ENCODE measurements at places on chromosomes 1 and 21.

DNA sequence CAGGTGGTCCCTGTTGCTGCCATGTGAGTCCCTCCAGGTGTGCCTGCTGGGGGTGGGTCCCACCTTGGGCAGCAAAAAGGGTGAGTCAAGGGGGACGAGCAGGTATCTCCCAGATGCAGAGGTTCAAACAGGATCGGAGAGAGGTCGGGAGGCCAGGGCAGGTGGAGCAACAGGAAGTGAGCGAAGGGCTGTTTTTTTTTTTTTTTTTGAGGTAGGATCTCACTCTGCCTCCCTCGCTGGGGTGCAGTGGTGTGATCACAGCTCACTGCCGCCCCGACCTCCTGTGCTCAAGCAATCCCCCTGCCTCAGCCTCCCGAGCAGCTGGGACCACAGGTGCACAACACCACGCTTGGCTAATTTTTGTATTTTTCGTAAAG is 39.4 kb downstream of the SLC2A7 start:
- DNase-seq, result no peak

DNA sequence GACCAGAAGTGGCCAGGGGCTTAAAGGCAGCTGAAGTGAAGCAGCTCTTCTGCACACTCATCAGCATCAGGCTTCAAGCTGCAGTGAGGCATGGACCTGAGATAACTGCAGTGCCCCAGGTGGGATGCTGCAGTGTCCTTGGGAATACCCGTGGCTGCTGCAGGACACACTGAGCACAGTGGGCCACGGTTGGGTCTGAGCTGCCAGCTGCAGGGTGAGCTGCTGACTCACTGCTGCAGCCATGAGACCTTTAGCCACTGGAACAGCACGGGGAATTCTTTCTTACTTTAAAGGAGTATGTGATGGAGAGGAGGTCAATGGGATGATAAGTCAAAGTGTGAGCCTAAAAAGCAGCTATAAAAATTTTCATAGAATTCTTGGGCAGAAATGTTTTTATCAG is 102.1 kb downstream of the XCL2 start:
- no peak for DNase-seq

- DNase-seq, result peak; percentile 74
Observed at GRCh38 chr1:194069168-194069830, 882.9 kb upstream of the B3GALT2 start.

DNA sequence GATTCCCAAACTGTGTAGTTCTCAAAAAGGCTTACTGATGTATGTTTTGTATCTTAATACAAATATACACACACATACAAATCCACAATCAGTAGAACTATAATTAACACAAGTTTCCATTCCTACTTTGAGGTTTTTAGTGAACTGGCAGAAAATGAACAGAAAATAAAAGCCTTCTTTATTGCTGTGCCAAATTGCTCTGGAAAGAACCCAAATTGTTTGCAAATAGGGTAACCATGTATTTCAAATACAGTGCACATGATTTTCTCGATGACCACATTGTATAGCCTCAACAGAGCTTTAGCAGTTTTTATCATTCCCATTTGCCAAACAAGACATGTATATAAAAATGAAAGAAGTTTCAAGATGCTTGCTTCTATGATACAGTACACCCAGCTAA is 173.3 kb downstream of the COL24A1 start:
- peak; percentile 15 for DNase-seq

GRCh38 chr21:41322496-41323382 is 6.1 kb downstream of the FAM3B start:
- DNase-seq, result no peak

DNA sequence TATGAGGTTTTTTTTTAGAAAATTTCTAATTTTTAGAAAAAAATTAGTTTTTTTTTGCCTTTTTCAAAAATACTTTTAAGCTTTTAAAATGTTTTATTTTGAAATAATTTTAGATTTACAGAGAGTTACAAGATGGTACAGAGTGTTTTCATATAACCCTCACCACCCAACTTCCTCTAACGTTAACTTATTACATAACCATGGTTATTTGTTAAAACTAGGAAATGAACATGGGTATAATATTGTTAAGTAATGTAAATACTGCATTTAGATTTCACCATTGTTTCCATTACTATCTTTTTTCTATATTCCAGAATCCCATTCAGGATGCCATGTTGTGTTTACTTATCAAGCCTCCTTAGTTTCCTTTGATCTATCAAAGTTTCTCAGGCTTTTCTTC is 45.2 kb upstream of the ST6GALNAC3 start:
- no peak for DNase-seq
